NCI-H524 treated with DMSO at 0.1 percent for 48 hours (cell line): ENCODE measurements at places on chromosomes 2 and 18.

- no peak for DNase-seq
Measured at GRCh38 chr2:177689623-177690022, 297.1 kb downstream of the AGPS start.

DNA sequence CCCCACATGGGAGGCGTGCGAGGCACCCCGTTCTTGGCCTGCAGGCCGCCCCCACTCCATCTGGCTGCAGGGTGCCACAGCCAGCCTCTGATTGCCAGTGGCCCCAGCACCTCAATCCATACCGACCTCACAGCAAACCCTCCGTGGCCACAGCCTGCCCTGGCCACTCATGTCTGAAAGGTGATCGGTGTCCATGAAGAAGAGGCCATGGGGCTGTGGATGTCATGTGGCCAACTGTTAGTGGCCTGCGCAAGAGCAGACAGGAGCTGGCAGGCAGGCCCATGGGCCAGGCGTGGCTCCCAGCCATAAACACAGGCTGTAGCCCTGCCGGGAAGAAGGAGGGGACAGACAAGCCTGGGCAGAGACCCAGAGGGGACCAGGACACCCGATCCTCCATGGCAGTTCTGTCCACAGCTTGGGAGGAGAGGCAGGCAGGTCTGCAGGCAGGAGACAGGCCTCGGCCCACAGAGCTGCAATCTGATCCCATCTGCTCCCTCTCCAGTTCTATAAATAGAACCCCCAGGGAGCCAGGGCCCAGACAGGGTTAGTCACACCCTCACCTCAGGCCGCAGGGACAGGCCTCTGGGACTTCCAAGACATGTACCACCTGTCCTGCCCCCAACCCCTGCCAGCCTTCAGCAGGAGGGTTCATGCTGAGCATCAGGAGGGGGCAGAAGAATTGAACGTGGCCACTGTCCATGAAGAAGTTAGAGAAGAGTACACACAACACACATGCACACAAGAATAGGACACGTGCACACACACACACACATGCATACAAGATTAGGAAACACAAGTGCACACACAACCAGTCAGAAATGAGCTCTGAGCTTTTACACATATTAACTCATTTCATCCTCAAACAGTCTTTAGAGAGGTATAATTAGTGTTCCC lies 16.9 kb downstream of the STEAP3 start:
- DNase-seq, result peak; percentile 81

DNA sequence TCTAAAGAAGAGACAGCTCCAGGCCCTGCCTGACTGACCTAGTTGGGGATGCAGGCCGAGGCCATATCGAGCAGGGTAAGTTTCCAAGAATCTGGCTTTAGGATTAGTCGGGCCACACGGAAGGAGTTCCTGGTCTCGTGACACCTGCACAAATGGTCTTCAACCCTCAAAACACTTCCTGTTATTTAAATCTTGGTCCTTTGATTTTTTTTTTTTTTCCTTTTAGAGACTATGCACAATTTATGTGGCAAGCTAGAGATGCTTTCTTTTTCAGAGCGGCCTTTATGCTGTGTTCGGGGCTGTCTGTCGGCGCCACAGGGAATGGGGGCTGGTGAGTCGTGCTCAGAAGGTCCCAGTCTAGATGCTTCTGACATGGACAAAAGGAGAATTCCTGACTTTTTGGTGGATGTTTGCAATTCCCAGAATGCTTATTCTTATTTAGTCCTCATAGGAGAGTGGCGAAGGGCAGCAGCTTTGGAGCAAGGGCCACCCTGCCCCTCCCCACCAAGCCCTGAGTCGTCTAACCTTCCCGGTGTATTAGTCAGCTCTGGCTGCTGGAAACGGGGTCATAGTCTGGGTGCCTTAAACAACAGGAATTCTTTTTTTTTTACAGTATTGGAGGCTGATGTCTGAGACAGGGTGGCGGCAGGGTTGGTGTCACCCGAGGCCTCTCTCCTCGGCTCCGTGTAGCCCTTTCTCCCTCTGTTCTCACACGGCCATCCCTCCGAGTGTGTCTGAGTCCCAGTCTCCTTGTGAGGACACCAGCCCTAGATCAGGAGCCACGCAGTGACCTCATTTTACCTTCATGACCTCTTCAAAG lies 27.4 kb downstream of the HPCAL1 start:
- DNase-seq, result no peak

DNA sequence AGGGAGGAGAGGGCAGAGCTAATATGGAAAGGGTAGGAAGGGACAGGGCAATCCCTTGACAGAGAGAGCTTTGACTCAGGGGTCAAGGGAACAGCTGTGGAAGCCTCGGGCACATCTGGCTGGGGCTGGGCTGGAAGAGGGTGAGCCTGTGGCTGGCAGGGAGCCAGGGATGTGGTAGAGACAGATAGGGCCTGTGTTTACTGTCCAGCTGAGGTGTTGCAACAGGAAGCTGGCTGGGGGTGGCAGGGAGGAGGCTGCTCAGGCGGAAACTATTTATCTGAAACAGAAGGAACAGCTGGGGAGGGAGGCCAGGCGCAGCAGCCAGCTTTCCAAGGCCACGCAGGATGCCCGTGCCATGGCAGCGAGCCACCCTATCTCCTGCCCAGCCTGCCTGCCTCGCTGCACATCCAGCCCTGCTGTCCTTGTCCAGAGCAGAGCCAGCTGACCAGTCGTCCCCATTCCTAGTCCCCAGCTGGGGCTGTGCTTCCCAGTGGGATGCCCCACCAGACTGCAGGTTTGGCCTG lies 264.7 kb downstream of the CYP26B1 start:
- no peak for DNase-seq

GRCh38 chr2:203734276-203734983 lies 28.0 kb downstream of the CD28 start:
- no peak for DNase-seq

GRCh38 chr18:12507007-12507406 lies 99.3 kb downstream of the PRELID3A start:
- no peak for DNase-seq

DNA sequence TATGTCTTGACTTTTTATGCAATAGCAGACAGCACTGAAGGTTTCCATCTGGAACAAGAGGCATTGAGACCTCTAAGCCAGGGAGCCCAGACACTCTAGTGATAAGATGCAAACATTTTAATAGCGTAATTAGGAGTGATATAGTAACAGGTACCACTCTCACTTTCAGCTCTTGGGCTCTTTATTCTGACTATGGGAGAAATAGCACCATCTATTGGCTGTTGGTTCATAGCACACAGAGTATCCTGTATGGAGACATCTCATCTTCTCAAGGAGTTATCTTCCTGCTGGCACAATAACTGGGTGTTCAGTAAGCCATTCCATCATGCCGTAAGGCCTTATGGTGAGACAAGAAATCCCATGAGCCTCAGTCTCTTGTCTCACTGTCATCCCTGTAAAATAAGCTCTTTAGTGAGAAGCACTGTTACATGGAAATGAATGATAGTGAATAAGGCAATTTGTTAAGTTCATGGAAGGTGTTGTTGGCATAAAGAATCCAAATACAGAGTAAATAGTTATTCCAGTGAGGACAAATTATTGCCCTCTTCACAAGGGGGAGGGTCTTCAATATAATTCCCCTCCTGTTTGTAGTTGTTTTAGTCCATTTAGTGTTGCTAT lies 48.3 kb downstream of the THUMPD2 start:
- DNase-seq, result no peak

DNA sequence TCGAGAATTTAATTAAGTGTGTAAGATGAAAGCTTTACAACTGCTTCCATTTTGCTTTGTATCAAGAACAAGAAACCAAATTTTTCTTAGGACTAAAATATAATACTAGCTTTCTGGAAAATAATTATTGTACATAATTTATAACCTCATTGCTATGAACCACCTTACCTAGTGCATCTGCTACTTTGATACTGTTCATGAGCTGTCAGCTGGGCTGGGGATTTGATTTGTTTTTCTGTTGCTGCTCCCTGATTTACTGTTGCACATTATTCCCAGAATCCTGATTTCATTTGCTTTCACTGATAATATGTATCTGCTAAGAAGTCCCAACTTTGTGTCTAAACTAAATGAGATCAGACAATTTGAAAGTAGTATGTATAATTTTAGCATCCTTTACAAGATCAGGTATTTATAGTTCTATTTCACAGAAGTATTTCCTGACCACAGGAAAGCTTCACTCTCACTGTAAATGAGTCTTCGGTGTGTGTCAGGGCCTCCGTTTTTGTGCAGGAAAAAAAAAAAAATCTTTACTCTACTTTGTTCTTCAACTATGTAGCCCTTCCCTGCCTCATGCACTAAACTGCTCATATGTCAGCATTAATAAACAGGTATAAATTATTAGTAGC lies 105.6 kb upstream of the CCDC150 start:
- no peak for DNase-seq

- no peak for DNase-seq
Measured at GRCh38 chr18:36454848-36455458, 157.4 kb downstream of the FHOD3 start.

DNA sequence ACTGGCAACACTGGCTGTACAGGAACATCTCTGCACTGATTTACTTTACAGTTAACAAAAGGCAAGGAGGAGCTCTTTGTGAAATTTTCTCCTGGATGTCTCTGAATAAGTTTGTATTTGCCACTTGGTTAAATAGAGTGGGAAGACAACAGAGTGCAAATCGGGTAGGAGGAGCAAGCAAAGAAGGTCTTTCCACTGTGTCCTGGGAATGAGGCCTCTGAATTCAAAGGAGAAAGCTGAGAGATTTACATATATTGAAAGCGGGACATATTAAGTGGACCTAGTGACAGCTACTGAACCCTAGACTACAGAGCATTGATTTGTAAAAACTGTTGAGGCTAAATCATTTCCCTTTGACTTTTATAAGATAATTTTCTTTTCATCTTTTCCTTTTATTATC lies 117.4 kb upstream of the CHRNA1 start:
- DNase-seq, result no peak

GRCh38 chr2:64108666-64109241 lies 35.5 kb downstream of the PELI1 start:
- no peak for DNase-seq

DNA sequence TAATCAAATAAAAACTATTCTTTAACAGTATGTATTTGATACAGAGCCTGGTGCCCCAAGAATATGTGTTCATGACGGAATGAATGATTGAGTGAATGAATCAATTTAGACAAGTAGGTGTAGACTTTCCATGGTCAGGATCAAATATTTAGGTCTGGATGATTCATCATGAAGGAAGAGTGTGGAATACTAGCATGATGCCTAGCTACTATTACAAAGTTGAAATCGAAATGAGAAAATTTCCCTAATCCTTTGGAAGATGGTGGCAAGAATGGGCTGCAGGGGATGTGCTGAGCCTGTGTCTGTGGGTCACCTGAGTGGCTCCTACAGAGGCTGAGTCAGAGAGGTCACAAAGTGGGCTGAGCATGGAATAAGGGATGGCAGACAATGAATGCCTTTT lies 3.1 kb upstream of the MALT1 start:
- DNase-seq, result no peak

DNA sequence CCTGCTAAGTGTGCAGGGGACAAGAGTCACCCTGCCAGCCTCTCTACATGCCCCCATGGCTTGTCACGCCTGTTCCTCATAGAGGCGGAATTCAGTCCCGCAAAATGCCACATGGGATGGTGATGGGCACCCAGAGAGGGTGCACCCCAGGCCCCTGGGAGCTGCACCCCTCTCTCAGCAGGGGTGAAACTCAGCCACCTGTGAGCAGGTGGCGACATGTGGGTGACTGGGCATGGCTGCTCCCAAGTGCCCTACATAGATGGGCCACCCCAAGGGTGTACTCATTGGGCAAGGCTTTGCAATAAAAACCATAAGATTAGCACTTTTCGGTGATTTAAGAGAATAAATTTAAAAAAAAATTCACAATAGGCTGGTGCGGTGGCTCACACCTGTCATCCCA lies 6.3 kb downstream of the HS6ST1 start:
- no peak for DNase-seq

DNA sequence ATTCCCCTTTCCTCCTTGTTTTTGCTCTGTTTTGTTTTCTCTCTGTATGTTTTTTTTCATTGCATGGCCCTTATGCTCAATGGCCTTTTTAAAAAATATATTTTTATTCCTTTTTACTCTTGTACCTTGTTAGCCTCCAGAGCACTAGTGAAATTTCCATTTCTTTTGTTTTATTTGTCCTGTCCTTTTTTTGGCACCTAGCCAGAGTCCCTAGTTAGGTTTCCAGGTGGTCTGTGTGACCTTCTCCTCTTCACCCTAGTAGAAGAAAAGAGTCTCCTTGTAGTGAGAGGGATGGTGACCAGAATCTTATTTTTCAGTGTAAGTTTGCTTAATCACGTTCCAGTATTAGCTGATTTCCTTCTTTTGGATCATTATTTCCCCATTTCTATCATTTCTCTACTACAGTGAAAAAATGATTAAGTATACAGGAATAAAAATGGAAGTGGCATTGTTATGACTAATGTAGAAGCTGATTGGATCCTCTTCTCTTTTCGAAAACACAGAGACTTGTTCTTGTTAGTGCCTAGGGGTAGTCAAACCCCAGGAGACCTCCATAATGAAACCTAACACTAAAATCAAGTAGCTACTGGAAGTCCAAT lies 65.9 kb downstream of the NBEAL1 start:
- DNase-seq, result no peak

GRCh38 chr2:230758566-230759480 lies 46.2 kb downstream of the CAB39 start:
- no peak for DNase-seq

GRCh38 chr2:15993232-15993610 lies 52.9 kb downstream of the MYCN start:
- peak; percentile 77 for DNase-seq

- DNase-seq, result no peak
Measured at GRCh38 chr2:216871333-216871934, 11.6 kb upstream of the TNP1 start.

- no peak for DNase-seq
Measured at GRCh38 chr2:164667566-164667965, 46.3 kb upstream of the GRB14 start.

DNA sequence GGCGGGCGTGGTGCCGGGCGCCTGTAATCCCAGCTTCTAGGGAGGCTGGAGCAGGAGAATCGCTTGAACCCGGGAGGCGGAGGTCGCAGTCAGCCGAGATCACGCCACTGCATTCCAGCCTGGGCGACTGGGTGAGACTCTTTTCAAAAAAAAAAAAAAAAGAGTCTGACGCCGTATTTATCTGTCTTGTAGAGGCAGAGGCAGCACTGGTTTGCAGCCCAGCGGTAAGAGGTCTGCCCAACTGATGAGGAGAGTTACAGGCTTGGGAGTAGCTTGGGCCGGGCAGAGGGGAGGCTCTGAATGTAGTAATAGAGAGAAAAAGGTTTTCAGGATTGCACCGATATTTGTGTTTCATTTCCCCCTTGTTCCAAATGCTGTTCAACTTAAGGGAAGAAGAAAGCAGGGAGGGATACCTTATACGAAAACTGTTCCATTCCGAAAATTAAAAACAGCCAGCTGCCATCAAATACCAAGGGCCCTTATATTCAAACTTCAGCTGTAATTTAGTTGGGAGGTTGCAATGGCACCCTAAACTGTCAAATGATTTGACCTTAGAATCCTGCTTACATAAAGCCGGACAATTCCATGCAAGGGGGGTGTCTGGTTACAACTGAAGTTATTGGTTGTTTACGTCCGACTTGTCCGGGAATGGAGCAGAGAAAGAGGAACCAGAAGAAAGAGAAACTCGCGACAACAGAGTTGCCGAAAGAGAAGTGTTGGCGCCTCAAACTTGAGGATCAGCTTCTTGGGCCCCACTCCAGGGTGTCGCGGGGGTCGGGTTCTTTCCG lies 9.2 kb upstream of the SP9 start:
- DNase-seq, result no peak
